ENCODE measurements at places on chromosomes 7 and 10.

GRCh38 chr7:2108501-2109250 lies 124.1 kb downstream of the MAD1L1 start:
- DNase-seq, result no peak

DNA sequence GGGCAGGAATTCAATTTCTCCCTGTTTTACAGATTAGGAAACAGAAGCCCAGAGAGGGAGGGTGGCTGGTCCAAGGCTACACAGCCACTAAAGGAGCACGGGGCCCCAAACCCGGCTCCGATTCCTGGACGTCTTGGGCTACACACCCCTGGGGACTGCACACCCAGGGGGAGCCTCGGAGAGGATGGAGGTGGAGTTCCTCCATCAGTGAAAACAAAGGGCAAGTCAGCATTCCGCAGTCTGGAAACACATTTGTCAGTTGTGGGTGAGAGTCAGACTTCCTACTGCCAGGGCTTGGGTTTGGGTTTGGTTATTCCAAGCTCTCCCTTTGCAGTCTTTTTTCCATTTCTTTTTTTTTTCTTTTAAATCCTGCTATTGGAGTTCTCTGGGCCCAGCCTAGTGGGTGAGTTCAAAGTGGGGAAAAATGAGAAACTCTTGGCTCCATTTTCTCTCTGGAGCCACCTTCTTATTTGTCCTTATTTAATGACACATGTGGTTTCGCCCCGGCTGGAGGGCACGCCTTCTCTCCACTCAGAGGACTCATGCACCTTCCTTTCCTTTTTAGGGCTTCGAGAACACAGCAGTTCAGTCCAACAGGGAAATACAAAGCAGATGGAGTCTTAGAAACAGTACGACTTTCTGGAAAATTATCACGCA lies 59.9 kb upstream of the AQP1 start:
- DNase-seq, result no peak

DNA sequence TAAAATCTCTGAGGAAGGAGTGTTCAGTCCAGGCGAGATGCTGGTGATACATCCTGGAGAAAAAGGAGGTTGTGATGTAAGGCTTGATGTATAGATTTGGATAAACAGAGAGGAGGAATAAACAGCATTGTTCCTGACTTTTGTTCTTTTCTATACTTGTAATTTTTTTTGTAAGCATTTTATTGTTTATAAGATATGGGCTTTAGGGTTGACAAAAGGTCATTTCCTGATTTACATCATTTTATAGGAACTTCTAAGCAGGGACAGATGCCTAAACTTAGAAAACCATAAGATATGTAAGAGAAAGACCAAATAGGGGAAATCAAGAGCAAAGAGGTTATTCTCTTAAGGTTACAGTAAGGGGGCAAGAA lies 16.7 kb upstream of the SLC26A4 start:
- no peak for DNase-seq

DNA sequence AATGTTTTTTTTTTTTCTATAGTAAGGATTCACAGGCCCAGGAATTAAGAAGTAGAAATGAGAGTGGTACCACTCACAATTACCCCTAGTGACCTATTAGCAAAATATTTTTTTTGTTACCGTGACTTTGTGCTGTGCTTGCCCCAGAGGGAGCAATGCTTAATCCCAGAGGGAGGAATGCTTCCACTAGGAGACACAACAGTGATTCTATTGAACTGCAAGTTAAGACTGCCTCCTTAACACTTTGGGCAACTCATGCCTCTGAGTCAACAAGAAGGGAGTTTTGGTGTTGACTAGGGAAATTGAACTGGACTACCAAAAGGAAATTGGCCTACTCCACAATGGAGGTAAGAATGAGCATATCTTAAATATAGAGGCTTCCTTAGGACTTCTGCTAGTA lies 17.2 kb upstream of the MEOX2 start:
- no peak for DNase-seq

GRCh38 chr7:98913612-98914011 lies 35.3 kb downstream of the TRRAP start:
- DNase-seq, result no peak

GRCh38 chr10:12130237-12130872 lies 878 bp downstream of the SEC61A2 start:
- peak; percentile 22 for DNase-seq

DNA sequence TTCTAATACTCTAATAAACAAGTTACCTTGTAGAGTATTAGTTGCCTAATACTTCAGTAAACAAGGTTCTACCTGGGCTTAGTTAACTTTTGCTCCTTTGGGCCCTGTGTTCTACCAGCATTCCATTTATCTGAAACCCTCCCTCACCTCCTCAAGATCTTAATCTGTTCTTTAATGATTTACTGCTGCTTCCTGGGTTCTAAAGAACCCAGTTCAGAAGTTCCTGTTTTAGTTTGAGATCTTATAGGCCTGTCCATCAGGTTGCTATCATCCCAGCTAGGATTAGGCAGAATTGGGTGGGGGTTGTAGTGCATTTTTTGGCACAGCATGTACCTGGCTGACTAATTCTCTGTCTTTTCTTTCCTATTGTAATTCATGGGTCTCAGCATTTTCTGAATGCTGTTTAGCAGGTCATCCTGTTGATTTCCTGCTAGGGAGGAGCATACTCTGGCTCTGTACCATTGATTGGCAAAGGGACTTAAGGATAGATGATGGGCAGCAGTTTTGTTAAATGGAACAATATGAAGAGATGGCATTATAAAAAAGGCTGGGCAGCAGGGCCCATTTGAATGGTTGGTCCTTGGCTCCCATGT lies 53.7 kb upstream of the TMEM248 start:
- no peak for DNase-seq

DNA sequence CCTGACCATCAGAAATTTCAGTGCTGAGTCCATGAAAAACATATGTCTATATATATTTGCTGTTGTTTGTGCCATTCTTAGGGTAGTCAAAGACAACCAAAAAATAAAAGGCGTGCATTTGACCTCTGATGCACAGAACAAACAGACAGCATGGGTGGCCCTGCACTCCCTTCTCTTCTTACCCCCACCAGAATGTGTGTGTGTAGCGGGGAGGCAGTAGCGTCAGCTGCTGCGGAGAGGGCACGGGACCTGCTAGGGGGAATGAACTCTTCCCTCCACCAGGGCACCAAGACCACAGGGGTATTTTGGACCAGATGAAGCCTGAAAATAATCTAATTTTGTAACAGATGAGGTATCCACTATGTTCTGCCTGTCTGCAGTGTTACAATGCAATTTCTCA lies 277.7 kb upstream of the ZNF32 start:
- no peak for DNase-seq

GRCh38 chr7:7129381-7129780 lies 53.0 kb upstream of the C1GALT1 start:
- DNase-seq, result no peak

DNA sequence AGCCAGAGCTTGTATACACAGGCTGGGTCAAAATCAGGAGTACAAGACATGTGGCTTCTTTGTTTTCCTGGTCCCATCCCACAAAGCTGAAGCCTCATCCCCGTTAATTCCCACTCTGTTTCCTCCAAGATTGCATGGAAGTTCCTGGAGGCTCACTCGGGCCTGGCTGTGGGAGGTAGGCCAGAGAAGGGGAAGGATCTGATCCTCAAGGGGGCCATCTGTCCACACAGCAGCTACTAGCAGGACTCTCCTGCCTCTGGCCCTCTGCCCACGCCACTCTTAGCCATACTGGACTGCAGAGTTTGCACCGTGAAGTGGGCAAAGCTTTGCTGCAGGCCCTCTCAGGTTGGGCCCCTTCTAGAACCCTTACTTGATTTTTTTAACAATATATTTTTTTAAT lies 160.6 kb downstream of the FGFR2 start:
- no peak for DNase-seq

DNA sequence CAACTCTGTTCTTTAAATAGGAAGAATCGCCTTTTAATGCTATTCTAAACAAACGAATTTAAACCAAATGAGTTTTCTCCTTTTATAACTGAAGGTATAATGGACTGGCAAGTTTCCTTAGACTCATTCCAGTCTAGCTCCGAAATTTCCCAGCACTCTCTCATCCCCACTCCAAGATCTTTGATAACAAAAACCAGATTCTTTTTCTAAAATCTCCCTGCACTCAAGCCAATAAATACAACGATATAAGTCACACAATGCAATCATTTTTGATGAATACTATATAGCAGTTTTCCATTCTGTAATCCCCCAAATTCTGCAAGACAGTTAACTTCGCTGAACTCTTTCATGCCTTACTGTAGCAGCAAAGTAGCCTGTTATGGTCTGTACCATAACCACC lies 1.9 kb downstream of the OGA start:
- DNase-seq, result no peak

GRCh38 chr7:31410265-31410664 lies 69.7 kb upstream of the NEUROD6 start:
- no peak for DNase-seq

DNA sequence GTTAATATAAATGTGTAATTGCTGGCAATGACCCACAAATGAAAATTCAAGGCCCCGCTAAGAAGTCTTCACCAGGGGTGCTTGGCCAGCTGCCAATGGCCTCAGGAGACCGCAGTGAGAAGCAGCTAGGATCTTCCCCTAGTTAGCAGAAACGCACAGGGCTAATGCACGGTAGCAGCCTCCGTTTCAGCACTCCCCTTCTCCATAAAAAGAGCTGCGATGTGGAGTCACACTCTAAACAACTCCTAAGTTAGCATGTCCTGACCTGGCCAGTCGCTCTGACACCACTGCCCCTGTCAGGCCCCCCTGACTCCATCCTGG lies 139.0 kb downstream of the SEPTIN14 start:
- DNase-seq, result no peak

DNA sequence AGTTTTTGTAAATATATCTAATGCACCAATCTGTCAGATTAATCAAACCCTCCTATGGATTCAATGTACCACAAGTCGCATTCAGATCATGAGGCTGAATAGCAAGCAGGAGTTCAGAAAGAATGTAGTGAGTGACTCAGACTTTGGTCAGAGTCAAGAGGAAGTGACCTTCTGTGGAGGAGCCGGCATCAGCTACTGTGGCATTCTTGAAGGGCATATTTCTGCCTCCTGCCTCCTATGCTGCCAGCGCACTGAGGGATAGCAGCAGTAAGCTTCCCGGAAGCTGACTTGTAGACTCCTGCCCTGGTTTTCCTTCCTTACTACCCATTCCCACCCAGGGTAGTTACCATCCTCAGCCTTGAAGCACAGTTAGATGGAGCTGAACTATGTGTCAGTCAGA lies 867.5 kb downstream of the NRG3 start:
- DNase-seq, result no peak

GRCh38 chr7:41328544-41328943 lies 374.3 kb downstream of the INHBA start:
- DNase-seq, result no peak

DNA sequence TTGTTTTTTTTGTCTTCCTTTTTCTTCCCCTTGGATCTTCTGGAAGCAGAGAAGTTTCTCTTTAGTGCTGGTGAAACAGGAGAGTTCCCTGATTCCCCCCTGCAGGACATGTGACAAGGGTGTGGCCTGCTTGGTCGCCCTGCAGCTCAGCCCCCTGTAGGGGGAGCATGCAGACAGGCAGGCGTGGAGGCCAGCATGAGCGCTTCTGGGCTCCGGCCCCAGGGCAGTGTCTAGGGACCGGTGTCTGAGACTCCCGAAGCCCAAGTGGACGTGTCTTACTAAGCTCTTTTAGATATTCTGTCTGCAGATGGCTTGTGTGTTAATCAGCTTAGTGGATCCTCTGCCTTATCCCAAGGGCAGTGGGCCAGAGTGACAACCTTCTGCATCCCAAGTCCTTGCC lies 26.1 kb downstream of the PRSS58 start:
- no peak for DNase-seq

DNA sequence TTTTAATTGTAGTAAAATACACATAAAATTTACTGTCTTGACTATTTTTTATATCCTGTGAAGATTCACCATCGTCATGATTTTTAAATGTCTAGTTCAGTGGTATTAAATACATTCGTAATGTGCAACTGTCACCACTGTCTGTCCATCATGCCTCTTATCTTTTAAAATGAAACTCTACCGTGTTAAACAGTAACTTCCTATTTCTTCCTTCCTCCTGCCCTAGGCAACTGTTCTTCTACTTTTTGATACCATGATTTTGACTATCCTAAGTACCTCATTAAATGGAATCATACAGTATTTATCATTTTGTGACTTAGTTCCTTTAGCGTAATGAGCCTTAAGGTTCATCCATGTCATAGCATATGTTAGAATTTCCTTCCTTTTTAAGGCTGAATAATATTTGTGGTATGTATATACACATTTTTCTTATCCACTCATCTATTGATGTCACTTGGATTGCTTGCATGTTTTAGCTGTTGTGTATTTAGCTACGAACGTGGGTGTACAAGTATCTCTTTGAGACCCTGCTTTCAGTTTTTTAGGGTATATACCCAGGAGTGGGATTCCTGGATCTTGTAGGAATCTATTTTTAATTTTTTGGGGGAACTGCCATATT lies 13.5 kb downstream of the SLK start:
- no peak for DNase-seq

- no peak for DNase-seq
Observed at GRCh38 chr7:133071506-133071905, 10.4 kb downstream of the CHCHD3 start.

DNA sequence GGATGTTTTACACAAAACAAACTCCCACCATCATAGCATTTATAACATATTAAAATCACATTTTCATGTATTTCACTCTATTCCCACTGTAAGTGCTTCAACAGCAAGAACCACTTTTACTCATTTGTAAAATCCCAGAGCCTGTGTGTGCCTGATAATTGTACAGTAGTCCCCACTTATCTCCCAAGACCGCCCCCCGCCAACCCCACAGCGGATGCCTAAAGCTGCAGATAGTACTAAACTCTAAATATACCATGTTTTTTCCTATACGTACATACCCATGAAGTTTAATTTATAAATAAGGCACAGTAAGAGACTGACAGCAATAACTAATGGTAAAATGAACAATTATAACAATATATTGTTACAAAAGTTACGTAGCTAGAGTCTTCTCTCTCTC lies 33.5 kb downstream of the EZH2 start:
- no peak for DNase-seq

DNA sequence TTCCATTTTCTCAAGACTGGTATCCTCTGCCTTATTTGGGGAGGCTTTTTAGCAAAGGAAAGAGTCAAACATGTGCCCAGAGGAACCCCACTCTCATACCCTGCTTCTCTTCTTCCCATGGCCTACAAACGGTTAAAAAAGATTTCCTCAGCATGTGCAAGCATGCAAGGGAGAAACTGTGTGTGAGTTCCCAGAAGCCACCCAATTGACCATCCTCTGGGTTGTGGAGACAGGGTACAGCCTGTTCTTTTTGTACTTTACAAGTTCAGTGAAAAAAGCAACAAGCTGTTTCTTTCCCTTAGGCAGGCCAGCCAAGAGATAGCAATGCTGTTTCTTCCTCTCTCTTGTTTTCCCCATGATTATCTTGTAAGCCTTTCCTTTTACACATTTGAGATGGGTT lies 68.8 kb upstream of the MTPN start:
- no peak for DNase-seq

GRCh38 chr10:82866424-82867020 lies 991.5 kb downstream of the NRG3 start:
- DNase-seq, result no peak

GRCh38 chr10:12826800-12827372 lies 174.6 kb downstream of the CCDC3 start:
- no peak for DNase-seq

GRCh38 chr10:48271047-48271730 lies 3.3 kb downstream of the FRMPD2 start:
- DNase-seq, result no peak

- DNase-seq, result no peak
Observed at GRCh38 chr7:4260867-4261600, 421.1 kb upstream of the FOXK1 start.

Data from activated CD4-positive, alpha-beta T cell treated with anti-CD3 and anti-CD28 coated beads for 4 hours (primary cell).